ENCODE measurements at places on chromosomes 2 and 18. TPM values are rescaled to one million over a fixed set of nuclear protein-coding genes. Genes with fewer than 3 reads are reported as not detected.

- no peak for DNase-seq
Measured at GRCh38 chr18:76911440-76911839, 89.1 kb downstream of the ZNF236 start.

The CELF4 gene
- polyA plus RNA-seq = 0.30 TPM

DNA sequence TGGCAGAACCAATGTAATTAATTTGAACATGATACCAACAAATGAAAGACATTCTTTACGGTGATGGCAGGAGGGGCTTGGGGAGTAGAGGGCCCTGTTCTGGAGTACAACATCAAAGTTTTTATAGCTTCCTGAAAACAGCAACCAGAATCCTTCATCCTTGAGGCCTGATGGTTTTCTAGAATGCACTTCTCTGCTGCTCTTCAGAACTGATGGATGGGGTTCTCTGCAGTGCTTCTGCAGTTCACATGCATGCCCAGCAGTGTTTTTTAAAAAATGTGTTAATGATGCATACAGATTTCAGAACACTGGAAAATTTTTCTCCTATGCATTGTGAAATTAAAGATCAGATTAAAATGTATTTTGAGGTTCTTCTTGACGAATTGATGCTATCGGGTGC is 2.5 kb downstream of the LTBP1 start:
- no peak for DNase-seq

DNA sequence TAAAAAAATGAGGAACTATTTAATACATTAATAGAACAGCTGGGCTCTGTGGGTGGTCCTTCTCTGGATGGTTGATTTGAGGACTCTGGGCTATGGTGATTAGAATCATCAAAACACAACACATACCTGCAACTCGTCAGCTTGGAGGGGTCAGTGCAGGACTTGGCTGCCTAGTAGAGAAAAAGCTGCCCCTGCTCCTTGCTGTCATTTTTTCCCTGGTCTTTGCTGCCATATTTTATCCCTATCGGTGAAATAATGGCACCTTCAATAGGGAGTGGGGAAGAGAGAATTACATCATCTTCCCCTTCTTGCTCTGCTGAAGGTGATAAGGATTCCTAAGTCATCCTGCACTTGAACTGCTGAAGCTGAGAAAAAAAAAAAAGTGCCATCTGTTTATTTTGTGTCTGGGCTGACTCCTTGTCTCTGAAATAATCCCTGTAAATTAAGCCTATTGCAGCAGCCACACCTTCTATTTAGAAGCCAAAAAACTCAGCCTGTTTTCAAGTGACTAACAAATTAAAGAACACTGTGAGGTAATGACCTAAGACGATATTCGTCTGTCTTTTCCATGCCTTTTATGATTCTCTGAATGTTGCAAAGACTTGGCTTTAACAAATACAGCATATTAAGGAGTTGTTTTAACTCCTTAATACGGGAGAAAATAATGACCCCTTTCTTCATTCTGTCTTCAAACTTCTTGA is 89.3 kb downstream of the ACVR1 start:
- DNase-seq = no peak

The NEU4 gene
- polyA plus RNA-seq = not detected

The TBR1 gene
- not detected for polyA plus RNA-seq

- peak; percentile 61 for DNase-seq
Measured at GRCh38 chr2:74834792-74835755, 1.1 kb downstream of the HK2 start.
